Choroid plexus epithelial cell (primary cell): ENCODE measurements at places on chromosomes 6 and 20.
A peak's percentile ranks its signal among the peaks of the same experiment; 100 is the strongest.

DNA sequence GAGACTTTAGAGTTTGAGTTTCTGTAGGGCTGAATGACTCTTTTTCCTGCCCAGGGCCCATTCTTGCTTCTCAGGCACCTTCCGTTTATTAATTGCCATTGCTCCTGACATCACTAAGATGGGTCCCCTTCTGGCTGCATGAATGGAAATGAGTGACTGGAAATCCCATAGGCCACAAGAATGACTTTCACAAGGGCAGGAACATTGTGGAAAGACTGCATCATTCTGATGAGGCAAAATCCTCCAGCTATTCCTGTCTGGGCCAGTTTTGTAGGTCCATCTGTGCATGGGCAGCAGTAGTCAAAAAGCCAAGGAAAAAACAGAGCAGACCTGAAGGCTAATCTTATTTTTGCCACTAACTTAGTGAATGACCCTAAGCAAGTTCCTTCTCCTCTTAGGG is 19.3 kb downstream of the TMEM74B start:
- peak; percentile 4 for DNase-seq

DNA sequence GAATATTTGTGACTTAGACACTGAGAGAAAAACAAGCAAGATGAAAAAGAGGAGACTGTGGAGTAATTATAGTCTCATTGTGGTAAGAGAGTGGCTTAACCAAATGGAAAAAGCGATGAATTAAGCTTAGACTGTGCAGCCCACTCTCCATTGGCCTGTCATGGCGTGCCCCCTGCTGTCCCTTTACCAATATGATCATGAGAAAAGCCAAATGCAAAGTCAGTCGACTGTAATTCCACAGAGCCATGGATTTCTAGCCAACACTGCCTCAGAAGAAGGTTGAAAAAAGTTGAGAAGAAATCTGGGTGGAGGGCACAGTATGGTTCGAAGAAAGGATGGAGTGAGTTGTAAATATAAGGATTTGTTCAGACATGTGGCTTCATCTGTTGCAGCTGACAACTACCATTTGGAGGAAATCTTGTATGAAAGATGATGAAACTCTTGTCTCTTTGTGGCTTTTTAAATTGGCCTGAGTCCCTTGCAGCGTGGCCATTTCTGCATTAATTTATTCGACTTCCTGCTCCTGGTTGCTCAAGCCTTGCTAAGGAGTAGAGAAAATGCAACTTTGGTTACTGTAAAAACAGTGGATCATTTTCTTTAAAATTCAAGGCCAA is 251.4 kb downstream of the DOK5 start:
- no peak for DNase-seq

DNA sequence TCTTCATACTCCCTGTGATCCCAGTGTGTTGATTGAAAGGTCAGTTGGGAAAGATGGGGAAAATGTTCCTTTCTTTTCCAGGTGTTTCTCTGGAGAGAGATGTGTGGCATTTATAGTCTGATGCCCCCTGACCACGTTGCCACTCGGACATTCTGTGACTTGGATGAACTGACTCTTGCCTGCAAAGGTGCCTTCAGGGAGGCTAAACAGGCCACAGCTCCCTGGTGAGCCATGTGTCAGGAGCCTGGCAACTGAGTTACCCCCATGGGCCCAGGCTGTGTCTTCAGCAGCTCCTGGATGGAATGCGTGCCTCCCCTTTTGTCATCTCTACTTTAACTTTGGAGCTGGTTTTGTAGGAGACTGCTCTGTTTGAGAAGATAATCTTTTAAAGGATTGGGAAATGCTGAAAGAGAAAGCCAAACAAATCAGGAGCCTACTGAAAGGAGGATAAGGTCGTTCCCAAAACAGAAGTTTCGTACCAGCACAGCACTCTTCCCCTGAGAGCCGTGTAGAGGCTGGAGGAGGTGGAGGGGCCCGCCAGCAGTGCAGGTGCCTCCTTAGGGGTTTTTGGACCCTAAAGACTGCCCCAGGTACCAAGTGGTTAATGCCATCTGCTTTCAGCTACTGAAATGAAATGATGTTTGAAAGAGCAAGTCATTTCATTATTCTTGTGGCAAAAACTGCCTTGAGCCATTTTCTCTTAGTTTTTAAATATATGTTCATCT is 322.8 kb downstream of the ZFAND3 start:
- no peak for DNase-seq

GRCh38 chr6:98142839-98143238 is 691.5 kb upstream of the POU3F2 start:
- DNase-seq = no peak

DNA sequence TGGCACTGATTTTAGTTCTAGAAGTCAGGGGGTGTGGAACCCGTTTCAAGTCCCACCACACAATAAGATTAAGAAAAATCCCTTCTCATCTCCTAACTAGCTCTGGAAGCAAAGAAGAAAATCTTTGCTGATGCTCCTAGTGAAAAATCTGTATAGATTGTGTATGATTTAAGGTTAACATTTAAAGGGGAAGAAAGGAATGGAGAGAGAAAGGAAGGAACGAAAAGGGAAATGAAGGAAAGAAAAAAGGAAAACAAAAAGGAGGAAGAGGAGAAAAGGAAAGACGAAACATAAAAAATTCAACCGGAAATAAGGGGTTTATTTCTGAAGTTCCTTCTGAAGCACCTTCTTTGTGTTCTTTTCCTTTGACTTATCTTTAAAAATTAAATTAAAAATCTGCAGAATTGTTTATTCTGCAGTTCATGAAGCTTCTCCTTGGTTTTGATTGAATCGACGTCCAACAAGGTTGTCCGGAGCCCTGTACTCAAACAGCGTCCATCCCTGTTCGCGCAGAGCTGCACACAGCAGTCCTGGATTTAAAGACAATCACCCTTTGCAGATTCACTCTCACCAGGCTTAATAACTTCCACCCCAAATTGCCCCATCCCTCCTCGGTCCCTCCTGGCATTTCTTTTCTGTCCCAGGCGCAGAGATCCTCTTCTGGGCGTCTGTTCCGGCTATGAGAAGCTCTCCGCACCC is 1.6 kb upstream of the TFAP2B start:
- no peak for DNase-seq

- DNase-seq = no peak
These were observed 125.7 kb downstream of the TTLL2 start for GRCh38 chr6:167450626-167451025.

DNA sequence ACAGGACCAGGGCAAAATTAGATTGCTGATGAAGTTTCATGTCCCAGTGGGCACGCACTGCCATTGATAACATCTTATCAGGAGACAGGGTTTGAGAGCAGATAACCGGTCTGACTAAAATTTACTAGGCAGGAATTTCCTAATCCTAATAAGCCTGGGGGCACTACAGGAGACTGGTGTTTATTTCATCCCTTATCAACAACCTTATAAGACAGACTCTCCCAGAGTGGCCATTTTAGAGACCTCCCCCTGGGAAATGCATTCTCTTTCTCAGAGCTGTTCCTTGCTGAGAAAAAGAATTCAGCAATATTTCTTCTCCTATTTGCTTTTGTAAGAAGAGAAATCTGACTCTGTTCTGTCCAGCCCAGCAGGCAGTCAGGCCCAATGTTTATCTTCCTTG is 423.4 kb upstream of the IMPG1 start:
- peak; percentile 5 for DNase-seq

DNA sequence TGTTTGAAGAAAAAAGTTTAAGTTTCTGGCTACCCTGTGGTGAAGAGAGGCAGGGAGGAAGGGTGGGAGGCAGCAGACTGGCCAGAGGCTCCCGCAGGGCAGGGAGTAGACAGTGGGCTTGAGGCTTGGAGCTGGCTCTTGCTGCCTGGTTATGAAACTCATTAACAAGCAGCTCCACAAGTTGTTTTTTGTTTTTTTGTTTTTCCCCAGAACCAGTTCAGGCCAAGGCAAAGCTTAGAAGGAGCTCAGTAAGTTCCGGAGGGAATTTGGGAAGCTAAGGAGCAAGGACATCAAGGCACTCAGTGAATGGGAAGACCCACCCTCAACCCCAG is 4.0 kb downstream of the DLL1 start:
- DNase-seq = no peak

GRCh38 chr6:135033238-135033637 is 21.4 kb downstream of the HBS1L start:
- DNase-seq = no peak
